ENCODE measurements at places on chromosomes 4 and X.

GRCh38 chrX:100928660-100929613 lies at the start of gene XKRX:
TSS of gene XKRX (minus strand) at chrX:100928917. CDS start at chrX:100928304, 613 bp downstream.
- DNase-seq = peak; percentile 2

GRCh38 chr4:166312166-166312565 lies 439.1 kb downstream of the TLL1 start:
- no peak for DNase-seq

DNA sequence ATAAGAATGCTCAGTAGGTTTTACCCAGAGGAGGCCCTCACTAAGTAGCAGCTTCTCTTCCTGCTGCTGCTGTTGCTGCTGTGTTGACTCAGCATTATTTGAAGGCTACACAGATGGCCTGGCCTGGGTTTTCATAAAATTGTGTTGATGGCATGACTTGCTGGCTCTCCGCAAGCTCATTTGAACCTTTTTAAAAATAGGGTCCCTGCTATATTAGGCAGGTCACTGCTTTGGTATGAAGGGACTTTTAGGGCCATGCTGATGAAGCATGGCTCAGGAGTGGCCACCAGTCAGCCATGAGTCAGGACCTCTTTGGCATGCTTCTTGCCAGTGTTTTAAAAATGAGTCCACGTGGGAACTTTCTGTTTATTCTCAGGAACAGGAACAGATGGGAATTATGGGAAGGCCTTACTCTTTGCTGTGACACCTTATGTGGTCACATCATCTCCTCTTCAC lies 128.7 kb downstream of the MID1IP1 start:
- DNase-seq = peak; percentile 7

GRCh38 chrX:10098270-10098713 lies 58.5 kb upstream of the CLCN4 start:
- DNase-seq = no peak

- peak; percentile 54 for DNase-seq
Observed at GRCh38 chr4:146975527-146975926, 29.9 kb upstream of the TTC29 start.

DNA sequence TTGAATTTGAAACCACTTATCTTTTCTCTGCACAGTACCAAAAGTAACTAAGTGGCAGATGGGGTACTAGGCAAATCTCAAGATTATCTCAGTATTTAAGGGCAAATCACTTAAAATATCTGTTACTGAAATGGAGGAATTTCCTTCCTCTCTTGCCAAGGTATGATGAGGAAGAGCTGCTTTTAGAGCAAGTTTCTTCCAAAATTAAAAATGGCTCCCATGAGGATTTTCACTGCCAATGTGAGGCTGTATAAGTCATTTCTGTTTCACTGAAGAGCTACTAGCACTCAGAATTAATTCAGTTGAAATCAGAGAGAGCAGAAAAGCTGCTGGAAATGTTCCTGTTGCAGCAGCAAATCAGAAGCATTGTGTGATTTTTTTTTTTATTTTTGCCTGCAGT lies 43.4 kb downstream of the GABRB1 start:
- DNase-seq = no peak

DNA sequence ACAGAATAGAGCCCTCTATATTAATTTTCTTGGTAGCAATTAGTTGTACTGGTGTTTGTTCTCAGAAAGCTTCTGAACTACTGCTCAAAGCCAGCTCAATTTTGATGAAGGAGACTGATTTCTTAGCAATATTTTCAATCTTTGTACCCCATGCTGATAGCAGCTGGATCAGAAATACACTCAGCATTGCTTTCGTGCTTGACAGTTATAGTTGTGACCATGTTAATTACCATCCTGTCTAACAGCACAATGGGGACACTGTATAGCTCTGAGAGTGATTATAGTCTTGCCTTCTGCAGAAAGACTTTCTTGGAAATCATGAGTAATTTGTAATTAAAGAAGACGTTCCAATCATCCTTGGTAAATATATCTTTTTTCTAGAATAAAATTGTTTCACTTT lies 79.7 kb upstream of the GNPDA2 start:
- no peak for DNase-seq

DNA sequence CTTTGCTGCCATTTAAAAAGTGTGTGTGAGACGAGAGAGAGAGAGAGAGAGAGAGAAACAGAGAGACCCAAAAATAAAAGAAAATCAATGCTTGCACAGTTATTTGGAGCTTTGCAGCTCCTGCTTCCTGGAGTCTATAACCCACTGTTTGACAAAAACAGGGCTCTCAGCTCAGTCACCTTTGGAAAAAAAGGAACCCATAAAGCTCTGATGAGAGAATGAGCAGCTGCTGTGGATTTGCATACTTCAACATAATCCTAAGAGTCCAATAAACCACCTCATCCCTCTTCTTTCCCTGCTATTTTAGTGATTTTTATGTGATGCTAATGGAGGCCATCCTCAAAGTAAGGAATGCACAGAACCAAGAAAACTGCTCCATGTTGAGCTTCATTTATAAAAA lies 50.3 kb downstream of the USP26 start:
- DNase-seq = no peak

DNA sequence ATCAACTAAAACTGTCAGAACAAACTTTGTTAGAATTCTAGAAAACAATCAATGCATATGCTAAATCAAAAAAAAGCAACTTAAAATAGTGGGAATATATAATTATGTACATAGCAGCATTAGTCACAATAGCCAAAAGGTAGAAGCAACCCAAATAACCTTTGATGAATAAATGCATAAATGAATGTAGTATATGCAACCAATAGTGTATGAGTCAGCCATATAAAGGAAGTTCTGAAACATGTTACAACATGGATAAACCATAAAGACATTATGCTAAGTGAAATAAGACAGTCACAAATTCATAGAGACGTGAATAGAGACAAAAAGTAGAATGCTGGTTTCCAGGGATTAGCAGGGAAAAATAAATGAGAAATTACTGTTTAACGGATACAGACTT lies 762.8 kb upstream of the INTU start:
- no peak for DNase-seq

GRCh38 chrX:42720209-42720608 lies 57.8 kb downstream of the PPP1R2C start:
- no peak for DNase-seq

GRCh38 chr4:84808332-84808731 lies 158.2 kb downstream of the WDFY3 start:
- no peak for DNase-seq

DNA sequence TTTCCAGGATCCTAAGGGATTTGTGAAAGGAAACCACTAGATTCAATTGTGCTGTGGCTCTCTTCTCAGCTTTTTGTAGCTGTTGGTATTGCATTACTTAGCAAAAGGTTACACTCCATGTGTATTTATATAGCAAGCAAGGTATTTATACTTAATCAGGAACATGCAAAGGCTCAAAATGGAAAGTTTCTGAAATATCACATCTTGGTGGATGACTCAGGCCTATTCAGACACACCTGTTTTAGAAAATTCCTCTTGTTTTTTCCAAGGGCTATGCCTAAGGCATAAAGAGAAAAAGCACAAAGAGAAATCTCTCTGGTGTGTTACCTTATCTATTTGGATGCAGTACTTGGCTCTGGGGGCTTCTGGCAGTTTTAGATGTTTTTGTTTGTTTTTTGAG lies 144.4 kb upstream of the GALNT7 start:
- no peak for DNase-seq

Measured in hematopoietic multipotent progenitor cell treated with erythropoietin and hydrocortisone succinate and interleukin-3 and kit ligand, for 6 days (in vitro differentiated cells).